RCC 7860 (cell line): ENCODE measurements at places on chromosomes 16 and 17.

GRCh38 chr16:89210904-89211515 lies 6.5 kb upstream of the ZNF778 start:
- no peak for DNase-seq

- DNase-seq = peak; percentile 5
Measured at GRCh38 chr17:76265624-76266243, 586 bp downstream of the UBALD2 start.

DNA sequence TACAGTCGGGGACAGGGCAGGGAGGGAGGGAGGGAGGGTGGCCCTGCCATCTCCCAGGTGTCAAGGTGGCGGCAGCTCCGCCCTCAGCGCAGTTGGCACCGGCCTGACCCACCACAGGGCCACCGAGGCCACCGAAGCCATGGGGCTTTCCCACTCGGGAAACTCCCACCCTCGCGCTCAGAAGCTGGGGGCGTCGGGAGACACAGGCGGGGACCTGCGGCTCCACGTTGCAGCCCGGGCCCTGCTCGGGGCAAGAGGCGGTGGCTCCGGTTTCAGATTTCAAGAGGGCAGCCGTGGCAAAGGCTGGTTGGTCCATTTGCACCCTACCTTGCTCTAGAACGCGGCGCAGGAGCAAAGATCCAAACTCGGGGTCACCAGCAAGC lies 544 bp downstream of the CYB561 start:
- DNase-seq = peak; percentile 31

DNA sequence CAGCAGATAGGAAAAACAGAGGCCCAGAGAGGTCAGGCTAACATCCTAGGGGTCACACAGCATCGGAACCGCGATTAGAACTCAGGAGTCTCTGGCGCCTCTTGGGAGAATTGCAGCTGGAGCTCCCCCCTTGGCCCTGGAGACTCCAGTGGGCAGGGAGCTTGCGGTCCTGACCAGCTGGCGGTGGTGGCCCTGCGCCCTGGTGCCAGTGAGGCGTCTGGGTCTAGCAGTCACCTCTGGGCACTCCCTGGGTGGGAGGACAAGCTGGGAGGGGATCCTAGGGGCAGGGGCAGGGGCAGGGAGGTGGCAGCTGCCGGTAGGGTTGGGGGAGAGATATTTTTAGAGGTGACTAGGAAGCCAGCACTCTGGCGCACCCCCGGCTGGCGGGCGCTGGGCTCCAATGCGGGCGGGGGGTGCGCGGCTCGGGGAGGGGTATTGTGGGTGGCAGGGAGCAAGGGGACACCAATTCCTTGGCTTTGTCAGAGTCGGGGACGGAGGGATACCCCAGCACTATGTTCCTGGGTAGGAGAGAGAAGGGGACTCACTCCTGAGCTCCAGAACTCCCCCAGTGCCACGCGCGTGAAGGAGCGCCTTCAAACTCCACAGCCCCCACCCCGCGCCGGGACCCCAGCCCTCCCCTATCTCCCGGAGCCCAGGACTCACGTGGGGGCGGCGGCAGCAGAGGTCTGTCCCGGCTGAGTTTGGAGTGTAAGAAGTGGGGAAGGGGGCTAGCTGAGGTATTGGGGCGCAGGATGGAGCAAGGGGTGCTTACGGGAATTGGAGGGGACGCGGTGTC lies 584 bp downstream of the PHOSPHO1 start:
- no peak for DNase-seq

DNA sequence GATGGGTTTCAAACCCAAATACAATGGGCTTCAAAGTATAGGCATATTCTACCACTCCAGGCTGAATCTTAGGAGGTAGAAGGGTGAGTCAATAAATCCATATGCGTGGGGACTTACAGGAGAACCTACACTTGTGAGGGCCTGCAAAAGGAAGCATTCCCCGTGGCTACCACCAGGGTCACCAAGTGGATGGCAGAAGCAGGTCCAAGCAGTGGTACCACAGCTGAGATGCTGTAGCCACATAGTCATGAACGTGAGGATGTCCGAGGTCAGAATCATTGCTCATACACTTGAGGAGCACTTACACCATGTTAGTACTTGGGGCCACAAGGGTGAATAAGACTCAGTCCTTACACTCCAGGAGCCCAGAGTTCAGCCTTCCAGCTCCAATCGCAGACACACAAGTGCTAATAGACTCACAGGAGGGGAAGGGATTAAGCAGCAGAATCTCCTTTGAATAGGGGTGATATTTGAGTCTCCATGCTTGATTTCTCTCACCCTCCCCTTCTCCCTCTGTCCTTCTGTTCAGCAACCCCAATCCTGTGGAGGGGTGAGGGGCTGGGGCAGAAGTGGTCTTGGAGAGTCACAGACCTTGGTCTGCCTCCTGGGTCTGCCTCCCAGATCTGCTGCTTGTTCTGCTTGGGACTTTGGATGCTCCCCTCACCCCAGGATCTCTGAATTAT lies 42.5 kb upstream of the ASIC2 start:
- DNase-seq = no peak

GRCh38 chr17:76738468-76738850 lies 540 bp downstream of the MFSD11 start:
- no peak for DNase-seq

DNA sequence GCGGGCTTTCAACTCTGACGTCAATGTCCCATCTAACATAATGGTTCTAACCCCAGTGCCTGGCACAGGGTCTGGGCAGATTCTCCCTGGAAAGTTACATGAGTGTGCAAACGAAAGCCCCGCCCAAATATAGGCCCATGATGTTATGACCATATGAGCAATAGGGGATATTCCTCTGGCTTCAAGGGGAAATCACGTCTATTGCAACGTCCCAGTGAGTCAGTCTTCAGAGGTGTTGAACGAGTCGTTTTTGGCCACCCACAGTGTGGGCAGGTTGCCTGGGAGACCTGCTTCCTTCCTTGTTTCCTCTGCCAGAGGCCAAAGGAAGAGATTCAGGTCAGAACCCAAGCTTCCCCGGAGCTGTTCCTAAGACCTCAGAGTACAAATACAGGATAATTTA lies 30.3 kb downstream of the PIK3R5 start:
- DNase-seq = no peak

- no peak for DNase-seq
Measured at GRCh38 chr17:79062691-79063090, 11.9 kb upstream of the ENGASE start.

- DNase-seq = peak; percentile 26
Measured at GRCh38 chr17:74601944-74602572, 10.0 kb upstream of the CD300LD start.

GRCh38 chr16:12158428-12158827 lies 181.9 kb downstream of the SNX29 start:
- DNase-seq = peak; percentile 61

DNA sequence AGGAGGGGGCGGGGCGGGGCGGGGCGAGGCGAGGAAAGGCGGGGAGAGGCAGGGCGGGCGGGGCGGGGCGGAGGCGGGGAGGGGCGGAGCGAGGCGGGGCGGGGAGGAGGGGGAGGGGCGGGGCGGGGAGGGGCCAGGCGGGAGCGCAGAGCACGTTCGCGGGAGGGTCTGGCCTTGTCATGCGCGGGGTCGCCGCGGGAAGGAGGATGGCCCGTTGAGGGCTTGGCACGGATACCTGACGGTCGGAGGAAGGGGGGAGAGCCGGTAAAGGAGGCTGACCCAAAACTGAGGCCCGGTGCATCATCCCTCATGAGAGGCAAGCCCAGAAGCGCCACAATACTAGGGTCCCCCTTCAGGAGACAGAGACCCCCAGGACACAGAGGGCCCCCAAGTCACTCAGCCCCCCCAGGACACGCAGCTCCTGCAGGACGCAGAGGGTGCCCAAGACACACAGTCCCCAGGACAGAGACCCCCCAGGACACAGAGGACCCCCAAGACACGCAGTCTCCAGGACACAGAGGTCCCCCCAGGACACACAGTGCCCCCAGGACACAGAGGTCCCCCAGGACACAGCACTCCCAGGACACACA lies 593 bp upstream of the WDR45B start:
- DNase-seq = no peak

GRCh38 chr17:77592106-77592865 lies 366.2 kb upstream of the TNRC6C start:
- DNase-seq = no peak

DNA sequence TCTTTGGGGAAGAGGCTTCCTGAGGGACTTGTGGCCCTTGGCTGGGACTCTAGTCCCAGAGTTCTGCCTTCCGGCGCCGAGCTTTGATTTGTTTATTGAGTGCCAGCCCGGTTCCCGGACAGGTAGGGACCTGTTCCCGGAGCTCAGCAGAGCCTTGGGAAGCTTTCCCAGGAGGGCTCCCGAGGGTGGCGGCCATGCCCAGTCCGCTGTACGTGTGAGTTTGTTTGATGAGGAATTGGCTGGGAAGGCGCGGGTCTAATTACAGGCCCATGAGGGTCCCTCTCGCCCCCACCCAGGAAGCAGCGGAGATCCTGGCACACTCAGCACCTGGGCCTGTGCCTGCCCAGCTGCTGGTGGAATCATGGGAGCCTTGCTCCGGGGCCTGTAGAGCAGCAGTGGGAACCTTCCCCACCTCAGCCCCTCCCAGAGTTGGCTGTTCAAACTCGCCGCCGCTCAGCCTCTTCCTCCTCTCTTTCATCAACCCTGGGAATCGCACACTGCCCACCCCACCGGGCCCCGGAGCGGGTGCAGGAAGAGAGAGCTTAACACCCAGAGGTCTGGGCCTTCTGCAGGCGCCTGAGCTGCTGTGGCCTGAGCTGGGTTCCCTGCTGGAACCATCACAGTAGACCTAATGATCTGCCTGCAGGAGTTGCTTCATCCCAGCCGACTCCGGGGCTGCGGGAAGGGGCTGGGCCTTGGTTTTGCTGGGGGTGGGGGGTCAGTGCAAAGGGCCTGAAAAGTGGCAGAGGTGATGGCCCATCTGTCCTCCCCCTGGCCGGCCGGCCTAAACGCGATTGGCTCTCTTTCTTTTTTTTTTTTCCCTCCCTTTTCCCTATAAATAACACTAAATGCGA lies 313.7 kb downstream of the SEC14L1 start:
- DNase-seq = no peak

GRCh38 chr17:41212524-41213169 lies 13.8 kb upstream of the KRTAP9-2 start:
- DNase-seq = no peak

GRCh38 chr17:43671031-43671692 lies 9.4 kb upstream of the MEOX1 start:
- DNase-seq = no peak

DNA sequence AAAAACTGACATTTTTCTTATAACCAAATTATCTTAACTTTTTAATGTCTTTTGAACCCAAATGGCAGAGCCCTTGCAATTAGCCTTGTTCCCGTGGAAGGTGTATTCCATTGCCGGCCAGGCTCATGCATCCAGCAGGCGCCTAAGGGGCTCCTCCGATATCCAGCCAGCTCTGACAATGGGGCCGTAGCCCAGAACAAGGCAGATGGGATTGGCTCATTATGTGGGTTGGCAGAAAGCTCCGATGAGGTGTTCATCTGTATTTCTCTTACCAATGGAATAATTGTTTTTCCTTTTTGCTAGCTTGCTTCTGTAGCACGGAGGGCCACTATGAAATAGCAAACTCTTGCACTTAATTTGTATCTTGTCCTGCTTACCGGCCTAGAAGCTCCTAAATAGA lies 208.2 kb upstream of the CHMP6 start:
- DNase-seq = no peak

GRCh38 chr16:80084614-80085013 lies 456.2 kb upstream of the DYNLRB2 start:
- DNase-seq = peak; percentile 62

- DNase-seq = no peak
Measured at GRCh38 chr17:17391668-17392370, 85.0 kb upstream of the MED9 start.

DNA sequence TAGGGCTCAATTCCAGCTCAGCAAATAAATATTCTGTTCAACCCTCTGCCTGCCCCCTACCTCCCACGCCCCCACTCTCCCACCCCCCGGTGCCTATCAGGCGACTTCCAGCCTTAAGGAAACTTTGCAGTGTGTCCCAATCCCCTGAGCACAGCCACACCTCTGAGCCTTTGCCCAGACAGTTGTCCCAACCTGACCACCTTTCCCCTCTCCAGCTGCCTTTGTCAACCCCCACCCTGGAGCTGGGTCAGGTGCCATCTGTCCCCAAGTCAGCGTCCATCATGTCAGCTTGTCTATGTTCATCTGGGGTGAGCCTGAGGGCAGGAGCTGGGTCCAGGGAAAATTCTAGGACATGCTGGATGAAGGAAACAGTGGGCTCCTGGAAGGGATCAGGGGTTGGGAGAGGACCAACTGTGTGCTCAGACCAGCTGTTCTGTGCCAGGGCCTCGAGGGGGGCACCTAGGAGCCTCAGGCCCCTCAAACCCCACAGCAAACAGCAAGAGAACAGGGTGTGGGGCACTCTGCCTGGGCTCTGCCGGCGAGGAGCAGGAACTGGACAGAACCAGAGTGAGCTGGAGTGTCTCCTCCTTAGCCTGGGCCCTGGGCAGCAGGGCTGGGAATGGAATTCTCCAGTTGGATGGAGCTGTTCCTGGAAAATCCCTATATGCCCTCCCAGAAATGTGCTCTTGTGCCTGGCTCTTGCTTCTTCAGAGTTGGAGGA lies 17.8 kb downstream of the CDH16 start:
- DNase-seq = no peak

- DNase-seq = peak; percentile 87
Measured at GRCh38 chr17:78379131-78379491, 662 bp downstream of the PGS1 start.

GRCh38 chr17:55735731-55736405 lies 13.2 kb upstream of the TMEM100 start:
- peak; percentile 24 for DNase-seq

DNA sequence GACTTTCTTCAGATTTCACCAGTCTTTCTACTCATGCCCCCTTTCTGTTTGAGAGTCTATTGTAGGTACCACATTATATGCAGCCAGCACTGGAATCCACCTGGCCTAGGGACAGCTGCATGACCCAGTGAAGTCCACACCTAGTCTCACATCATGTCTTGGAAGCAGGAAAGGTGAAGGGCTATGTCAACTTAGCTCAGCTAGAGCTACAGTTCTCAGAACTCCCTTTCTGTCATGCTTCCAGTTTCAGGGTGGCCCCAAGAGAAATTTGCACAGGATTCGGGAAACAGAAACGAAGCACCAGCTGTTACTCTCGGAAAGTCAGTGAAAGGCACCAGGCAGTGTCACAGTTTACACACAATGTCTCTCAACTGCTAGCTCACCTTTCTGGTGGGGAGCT lies 51.6 kb upstream of the NLRP1 start:
- no peak for DNase-seq

DNA sequence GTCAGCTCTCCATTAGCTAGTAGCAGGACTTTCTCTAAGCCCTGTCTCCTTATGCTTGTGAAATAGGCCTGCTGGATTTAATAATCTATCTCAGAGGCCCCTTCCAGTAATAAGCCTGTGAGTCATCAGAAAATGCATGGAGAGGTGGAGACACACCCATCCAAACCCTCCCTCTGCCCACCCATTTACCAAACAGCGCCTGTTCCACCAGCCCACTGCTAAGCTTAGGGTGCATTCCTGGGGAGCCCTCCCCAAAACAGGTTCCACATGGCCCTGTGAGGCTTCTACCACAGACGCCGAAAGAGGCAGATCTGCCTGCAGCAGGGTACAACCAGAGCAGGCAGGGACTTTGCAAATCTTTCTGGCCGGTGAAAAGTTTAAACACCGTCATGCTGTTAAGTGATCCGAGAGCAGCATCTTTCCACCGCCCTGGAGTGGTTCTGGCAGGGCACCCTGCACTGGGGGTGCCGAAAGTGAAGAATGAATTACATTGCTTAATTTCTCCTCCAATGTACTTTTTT lies 99.3 kb downstream of the GAS7 start:
- DNase-seq = no peak

- DNase-seq = no peak
Measured at GRCh38 chr16:82195917-82196494, 26.0 kb upstream of the MPHOSPH6 start.

- DNase-seq = peak; percentile 99
Measured at GRCh38 chr16:84532291-84532724, 27.8 kb upstream of the MEAK7 start.

GRCh38 chr16:15573274-15573895 lies 69.6 kb downstream of the MARF1 start:
- DNase-seq = no peak
